ENCODE measurements at places on chromosomes 5 and 9. TPM values are rescaled to one million over a fixed set of nuclear protein-coding genes. Genes with fewer than 3 reads are reported as not detected.
A peak's percentile ranks its signal among the peaks of the same experiment; 100 is the strongest.

DNA sequence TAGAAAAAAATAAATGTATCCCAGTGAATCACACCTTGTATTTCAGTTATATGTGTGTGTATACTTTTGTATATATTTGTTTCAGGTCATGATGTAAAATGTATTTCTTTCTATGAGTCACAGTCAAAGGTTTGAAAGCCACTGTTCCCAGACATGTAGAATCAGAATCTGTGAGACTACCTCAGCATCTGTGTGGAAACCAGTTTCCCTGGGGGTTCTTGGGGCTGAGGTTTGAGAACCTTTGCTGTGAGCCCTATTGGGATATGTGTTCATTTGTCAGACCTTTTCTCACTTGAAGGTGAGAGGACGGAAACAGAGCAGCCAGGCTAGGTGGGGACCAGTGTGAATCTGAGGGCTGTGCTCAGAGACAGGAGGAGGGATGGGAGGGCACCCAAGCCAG is 78.7 kb upstream of the SAP30L start:
- H3K4me1 ChIP-seq = no peaks in the 10 kb centered on the region
- no peak for DNase-seq
- H3K36me3 ChIP-seq = peaks cover 3% of the 10 kb centered on the region
- H3K4me3 ChIP-seq = no peak overlapping the region
- H3K27ac ChIP-seq = no peak overlapping the region

DNA sequence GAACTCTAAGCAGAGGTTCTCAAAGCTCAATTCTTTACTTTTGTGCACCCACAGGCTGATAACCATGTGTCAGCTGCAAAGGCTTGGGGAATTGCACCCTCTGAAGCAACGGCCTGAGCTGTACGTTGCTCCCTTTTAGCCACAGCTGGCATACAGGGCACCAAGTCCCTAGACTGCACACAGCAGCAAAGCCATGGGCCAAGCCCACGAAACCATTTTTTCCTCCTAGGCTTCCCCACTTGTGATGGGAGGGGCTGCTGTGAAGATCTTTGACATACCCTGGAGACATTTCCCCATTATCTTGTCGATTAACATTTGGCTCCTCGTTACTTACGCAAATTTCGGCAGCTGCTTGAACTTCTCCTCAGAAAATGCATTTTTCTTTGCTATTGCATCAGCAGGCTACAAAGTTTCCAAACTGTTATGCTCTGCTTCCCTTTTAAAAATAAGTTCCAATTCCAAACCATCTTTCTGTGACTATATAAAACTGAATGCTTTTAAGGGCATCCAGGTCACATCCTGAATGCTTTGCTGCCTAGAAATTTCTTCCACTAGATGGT is 23.0 kb downstream of the KIAA0825 start:
- H3K27ac ChIP-seq = no peak overlapping the region
- DNase-seq = no peak
- H3K27me3 ChIP-seq = no peaks in the 10 kb centered on the region

- no peak overlapping the region for H3K27ac ChIP-seq
- peaks cover 24% of the 10 kb centered on the region for H3K27me3 ChIP-seq
- no peak for DNase-seq
- H3K36me3 ChIP-seq = no peaks in the 10 kb centered on the region
- no peaks in the 10 kb centered on the region for H3K4me1 ChIP-seq
Observed at GRCh38 chr9:35448496-35448895, 41.4 kb upstream of the RUSC2 start.

FOXD4L6 gene
- polyA plus RNA-seq = not detected

DNA sequence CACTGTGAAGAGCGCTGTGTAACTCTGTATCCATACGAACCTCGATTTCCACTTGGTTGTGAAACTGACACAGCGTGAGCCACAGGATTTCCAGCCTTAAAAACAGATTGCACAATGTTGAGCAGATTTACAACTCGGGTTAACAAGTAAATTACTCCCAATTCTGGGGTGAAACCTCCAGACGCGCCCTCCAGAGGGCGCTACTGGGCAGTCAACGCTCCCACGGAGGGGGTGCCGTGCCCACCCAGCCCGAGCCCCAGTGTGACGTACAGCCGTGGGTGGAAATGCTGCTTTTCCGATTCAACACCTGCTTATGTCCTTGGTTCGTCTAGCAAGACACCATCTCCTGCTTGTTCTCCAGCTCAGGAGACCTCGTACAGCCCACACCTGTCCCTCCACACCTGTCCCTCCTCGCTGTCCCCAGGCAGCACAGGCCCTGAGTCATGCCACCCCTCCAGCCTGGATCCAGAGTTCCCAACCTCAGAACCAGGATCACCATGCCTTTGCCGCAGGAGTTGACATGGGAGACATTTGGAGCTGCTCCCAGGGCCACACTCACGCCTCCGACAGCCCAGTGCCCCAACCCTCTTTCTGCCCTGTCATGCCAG is 34.4 kb upstream of the SLC6A3 start:
- H3K4me3 ChIP-seq = no peak overlapping the region
- no peaks in the 10 kb centered on the region for H3K4me1 ChIP-seq
- H3K36me3 ChIP-seq = peaks cover 24% of the 10 kb centered on the region
- no peak overlapping the region for H3K27ac ChIP-seq

LIX1 gene
- polyA plus RNA-seq = not detected

DNA sequence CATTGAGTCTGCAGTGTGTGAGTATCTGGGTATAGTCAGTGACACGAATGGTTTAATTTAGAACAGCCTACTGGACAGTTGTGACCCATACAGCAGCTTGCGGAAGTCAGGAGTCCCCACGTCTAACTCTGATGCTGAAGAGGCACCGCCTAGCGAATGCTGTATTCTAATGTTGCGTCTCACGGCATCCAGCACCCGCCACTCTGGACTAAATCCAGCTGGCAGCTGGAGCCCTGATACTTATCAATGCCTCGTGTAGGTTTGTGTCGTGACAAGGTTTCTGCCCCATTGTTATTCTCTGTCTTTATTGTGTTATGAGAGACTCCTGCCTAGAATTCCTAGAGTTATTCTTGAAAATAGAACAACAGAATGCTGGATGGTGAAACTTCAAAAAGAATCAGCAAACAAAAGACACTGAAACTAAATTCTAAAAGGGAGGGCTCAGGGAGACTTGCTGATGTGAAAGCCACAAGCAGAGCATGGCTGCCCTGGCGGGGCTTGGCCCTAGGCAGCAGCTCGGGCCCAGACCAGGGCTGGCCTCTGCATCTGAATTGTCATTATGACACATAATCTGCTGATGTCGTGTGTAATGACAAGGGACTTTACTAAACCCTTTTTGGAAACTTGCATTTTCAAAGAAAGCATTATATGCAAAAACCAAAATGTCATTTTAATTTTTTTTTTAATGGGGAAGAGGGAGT is 123.5 kb upstream of the ICE1 start:
- H3K4me1 ChIP-seq = no peaks in the 10 kb centered on the region
- H3K36me3 ChIP-seq = no peaks in the 10 kb centered on the region
- no peak overlapping the region for H3K27ac ChIP-seq

DNA sequence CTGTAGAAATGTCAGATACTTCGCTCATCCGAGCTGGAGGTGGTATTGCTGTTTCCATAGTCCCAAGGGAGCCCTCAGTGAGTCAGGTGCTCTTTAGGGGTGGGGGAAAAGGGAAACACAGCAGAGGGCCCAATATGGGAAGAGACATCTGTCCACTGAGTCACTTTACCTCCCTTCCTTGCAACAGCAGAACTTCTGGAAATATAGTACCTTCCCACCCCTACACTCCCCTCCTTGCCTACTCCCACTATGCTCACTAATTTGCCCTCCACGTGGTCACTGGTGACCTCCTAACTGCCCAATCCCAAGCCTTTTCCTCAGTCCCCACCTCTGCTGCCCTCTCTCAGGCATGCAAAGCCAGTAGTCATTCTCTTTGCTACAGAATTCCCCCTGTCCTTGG is 1.9 kb downstream of the HK3 start:
- peaks cover 5% of the 10 kb centered on the region for H3K4me1 ChIP-seq
- no peaks in the 10 kb centered on the region for H3K27me3 ChIP-seq
- H3K4me3 ChIP-seq = no peak overlapping the region

- peaks cover 3% of the 10 kb centered on the region for H3K27me3 ChIP-seq
- peak overlapping the region; percentile 93 for H3K27ac ChIP-seq
- peaks cover 24% of the 10 kb centered on the region for H3K4me1 ChIP-seq
- no peak for DNase-seq
Observed at GRCh38 chr9:85742597-85742936, 813 bp upstream of the AGTPBP1 start.

Data from CD4-positive, CD25-positive, alpha-beta regulatory T cell (primary cell).